ENCODE measurements at places on chromosomes 3 and 15. TPM values are rescaled to one million over a fixed set of nuclear protein-coding genes. Genes with fewer than 3 reads are reported as not detected.

The AMIGO3 gene
- 1.8 TPM for total RNA-seq

The SORD gene
- total RNA-seq, result 11.2 TPM

GRCh38 chr3:98058244-98058960 lies 23.3 kb upstream of the GABRR3 start:
- DNase-seq, result no peak

DNA sequence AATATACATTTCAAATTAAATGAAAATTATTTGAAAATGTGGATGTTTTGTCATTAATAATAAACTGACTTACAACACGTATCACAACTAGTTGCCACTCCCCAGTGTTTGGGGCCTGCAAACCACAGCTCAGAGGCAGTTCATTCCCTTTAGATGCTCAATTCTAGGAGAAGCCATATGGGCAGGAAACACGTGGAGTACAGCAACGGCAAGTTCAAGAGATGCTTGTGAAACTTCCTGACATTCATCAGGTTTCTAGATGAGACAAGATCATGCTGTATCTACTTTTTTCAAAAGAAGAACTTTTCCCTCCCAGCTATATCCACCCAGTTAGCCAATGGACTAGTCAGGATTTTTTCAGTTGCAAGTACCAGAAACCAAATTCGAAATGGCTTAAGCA lies 17.6 kb upstream of the PLA2G4D start:
- DNase-seq, result no peak

DNA sequence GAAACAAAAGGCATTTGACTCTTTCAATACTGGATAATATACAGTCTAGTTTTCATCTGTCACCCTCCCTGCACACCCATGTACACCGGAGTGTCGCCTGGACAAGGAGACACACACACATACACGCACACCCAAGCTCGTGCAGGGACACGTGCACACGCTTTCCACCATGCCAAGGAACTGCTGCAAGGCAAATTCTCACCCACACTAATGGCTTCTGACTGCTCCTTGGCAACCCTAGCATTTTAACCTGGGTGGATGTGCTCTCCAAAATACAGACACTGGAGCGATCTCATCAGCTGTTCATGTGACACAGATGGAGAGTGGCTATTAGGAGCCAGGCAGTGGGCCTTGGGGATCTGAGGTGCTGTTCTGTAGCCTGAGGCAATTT lies 61.6 kb downstream of the MEIS2 start:
- no peak for DNase-seq

GRCh38 chr3:123292321-123293310 lies 90.9 kb downstream of the SEC22A start:
- DNase-seq, result no peak

GRCh38 chr3:105606016-105606415 lies 239.3 kb downstream of the ALCAM start:
- DNase-seq, result no peak
